ENCODE measurements at places on chromosomes 12 and 14.

- no peak for DNase-seq
Observed at GRCh38 chr12:96456265-96456974, 33.0 kb upstream of the CFAP54 start.

DNA sequence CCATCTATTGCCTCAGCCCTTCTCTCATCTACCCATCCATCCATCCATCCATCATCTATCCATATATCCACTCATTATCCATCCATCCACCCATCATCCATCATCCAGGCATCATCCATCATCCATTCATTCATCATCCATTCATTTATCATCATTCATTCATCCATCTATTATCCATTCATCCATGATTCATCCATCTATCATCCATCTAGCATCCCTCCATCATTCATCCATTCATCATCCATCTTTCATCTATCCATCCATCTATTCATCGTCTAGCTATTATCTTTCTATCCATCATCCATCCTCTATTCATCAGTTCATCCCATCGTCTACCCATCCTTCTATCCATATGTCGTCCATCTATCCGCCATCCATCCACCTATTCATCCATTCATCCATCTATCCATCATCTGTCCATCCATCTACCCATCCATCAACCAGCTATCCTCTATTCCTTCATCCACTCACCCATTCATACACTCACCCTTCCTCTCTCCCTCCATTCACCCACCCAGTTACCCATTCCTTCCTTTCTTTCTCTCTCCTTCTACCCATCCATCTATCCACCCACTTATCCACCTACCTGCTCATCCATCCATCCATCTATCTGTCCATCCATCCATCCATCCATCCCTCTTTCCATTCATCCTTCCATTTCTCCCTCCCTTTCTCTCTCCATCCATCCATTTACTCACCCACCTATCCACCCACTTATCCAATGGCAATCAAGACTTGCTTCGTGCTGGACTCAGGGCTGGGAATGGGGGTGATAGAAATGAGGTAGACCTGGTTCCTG is 59.3 kb downstream of the KIF26A start:
- no peak for DNase-seq

DNA sequence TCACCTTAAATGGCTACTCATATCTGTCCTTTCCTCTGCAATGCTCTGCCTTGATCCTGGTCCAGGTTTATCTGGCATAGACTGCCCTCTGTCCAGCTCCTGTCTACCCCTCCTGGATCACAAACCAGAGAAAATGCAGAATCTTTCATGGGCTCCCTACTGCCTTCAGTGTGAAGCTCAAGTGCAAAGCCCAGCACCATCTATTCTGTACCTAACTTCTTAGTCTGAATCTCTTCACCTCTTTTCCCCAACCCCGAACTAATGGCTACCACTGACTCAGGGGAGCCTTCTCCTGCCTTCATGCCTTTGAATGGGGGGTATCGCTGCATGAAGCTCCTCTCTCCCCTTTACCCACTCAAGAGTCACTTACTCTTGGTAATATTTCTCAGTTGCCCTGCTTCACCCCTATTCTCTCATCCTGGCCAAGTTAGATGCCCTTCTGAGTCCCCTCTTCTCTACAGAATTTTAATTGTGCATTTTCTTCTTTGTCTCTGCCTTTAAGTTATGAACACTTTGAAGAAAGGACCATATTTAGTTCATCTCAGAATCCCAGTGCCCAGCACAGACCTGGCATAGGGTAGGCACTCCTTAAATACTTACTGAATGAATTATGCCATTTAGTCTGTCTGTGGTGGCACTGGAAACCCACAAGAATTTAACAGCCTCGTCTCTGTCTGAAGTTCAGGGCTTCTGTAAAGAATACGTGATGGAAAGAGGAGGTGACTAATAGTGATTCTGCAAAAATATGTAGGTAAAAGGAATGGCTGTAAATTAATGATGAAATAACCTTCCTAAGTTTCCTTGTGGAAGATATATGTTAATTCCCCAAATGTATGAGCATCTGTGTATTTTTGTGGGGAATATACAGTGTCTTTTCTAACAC is 191.3 kb upstream of the AMIGO2 start:
- peak; percentile 74 for DNase-seq

DNA sequence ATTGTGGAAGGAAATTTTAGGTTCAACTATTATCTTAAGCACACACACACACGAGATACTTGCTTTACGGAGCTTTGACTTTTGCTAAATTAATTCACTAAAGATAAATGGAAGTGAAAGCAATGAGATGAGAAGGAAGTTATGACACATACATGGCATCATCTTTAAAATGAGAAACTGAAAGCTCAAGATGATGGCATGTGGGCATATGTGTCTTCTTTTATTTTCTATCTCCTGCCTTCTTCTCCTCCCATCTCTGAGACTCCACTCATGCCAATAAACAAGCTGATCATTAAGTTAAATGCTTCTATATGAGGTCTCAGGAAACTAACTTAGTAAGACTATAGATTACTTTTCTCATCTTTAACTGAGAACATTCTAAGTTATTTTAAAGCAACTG is 216.7 kb downstream of the MED13L start:
- DNase-seq, result no peak

- no peak for DNase-seq
Observed at GRCh38 chr12:121089031-121089812, 43.5 kb upstream of the P2RX7 start.

GRCh38 chr14:71713016-71713415 is 219.2 kb upstream of the RGS6 start:
- no peak for DNase-seq
